Stimulated activated CD4-positive, alpha-beta T cell treated with anti-CD3 and anti-CD28 coated beads, Interleukin-2, amount 100 ng/mL, for 48 hours (primary cell): ENCODE measurements at places on chromosomes 5 and 9.

DNA sequence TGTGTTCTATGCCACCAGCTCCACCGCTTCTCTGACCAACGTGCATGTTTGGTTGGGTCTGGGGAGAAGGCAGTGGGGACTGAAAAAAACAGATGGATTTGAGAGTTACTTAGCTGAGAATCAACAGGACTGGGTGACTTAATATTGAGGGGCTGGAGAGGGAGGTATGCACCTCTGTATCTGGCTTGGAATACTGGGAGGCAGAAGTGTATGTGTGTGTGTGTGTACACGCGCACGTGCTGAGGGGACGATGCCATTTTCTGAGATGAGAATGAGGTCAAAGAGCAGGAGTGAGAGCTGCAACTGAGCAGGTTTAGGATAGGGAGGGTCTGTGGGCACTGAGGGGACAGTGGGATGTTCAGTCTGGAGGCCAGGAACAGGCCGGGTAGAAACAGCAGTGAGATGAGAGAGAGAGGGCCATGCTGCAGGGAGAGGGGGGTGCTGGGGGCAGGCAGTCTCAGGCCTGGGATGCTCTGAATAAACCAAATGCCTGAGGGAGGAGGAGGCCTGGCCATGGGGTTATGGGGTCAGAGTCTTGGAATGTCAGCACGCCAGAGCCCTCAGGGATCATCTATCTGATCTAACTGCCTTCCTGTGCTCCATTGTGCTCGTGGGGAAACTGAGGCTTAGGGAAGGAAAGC lies 14.0 kb downstream of the PDGFRB start:
- DNase-seq: no peak

DNA sequence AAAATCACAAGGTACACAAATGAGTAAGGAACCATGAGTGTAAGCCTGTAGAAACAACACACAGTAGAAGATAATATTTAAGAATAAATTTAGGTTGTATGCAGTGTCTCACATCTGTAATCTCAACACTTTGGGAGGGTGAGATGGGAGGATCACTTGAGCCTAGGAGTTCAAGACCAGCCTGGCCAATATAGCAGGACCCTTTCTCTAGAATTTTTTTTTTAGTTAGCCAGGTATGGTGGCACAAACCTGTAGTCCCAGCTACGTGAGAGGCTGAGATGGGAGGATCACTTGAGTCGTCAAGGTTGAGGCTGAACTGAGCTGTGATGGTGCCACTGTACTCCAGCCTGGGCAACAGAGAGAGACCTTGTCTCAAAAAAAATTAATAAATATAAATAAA lies 401.2 kb upstream of the RORB start:
- DNase-seq: no peak

DNA sequence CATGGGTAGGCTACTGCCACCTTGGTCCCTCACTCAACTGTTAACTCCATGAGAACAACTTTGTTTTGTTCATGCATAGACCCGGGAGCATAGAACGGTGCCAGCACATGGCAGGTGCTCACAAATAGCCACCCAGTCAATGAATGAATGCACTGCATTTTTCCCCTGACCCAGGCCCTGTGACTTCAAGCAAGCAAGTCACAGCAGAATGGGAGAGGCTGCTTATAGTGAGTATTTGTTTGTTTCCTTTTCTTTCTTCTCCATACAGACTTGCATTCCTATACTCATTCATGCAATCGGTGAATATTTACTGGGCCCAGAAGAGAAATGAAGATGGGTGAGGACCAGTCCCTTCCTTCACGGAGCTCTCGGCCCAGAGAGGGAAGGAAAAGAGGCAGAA lies 62.0 kb downstream of the SHB start:
- DNase-seq: no peak

GRCh38 chr5:136802383-136802782 lies 437.0 kb upstream of the TRPC7 start:
- no peak for DNase-seq

DNA sequence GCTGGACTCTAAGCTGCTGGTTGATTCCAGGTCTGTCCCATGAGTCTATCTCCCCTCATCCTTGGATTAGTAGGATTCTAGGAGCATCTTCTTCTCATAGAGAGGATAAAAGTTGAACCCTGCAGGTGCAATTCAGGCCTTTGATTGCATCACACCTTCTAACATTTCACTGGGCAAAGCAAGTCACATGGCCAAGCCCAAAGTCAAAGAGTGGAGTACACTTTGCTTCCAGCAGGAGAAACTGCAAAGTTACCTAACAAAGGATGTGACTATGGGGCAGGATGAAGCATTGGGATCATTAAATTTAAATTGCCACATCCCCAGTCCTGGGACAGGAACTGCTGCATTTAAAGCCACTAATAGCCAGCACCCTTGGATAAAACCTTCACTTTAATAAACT lies 51.0 kb upstream of the EGFLAM start:
- no peak for DNase-seq

GRCh38 chr9:76463211-76463610 lies 4.2 kb downstream of the GCNT1 start:
- DNase-seq: no peak

- no peak for DNase-seq
Observed at GRCh38 chr9:26131886-26132285, 453.6 kb upstream of the TUSC1 start.

DNA sequence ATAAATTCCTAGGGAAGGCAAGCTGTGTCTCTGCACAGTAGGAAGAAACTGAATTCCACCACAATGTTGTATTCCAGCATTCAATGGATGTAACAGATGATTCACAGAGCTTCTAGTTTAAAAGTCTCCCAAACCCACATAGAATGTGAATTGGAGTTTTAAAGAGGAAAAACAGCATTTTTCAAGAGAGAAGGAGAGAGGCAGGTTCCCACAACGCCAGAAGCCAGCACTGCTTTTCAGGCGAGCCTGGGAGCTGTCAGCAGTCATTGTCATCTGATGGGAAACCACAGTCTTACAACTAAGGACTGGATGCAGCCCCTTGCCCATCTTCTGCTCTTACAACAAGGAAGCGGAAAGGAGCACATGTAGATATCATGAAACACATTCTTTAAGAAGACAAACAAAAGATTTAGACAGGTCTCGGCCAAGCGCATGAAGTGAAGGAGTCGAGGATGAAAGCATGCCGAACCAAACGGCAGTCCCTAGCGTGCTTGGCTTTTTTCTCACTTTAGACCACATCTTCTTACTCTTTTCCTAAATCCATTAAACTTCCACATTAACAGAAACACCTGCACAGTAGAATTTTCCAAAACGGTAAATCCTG lies 638 bp downstream of the DIRAS2 start:
- DNase-seq: no peak
